ENCODE measurements at places on chromosomes 3 and 15.

DNA sequence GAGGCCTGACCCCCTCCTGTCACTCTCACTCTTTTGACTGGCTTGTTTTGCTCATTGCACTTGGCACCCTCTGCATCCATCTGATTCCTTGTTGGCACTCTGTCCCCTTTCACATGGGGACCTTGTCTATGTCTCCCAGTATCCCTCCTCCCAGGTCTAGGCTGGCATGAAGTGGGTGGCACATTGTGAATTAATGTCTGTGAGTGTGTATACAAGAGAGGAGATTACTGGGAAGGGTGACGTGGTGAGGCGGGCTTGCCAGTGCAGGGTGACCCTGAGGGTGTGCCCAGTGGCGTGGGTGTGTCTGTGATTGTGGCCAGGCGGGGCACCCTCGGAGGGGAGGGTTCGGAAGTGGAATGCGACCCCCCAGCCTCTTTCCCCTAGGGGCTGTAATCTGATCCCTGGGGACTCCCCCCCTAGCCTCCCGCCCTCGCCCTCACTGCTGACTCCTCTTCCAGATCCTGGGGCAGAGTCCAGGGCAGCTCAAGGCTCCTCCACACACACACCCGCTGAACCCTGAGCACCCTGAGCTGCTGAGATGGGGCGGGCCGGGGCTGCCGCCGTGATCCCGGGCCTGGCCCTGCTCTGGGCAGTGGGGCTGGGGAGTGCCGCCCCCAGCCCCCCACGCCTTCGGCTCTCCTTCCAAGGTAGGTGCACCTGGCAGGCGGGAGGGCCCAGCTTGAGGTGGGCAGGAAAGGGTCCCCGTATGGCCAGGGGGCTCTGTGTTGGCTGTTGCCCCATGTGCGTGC is at the start of gene SEMA3B:
SEMA3B (plus strand) TSS at position 445 of the 749 bp plus-strand sequence; CDS start at position 539, 94 bp downstream.
- peaks cover 12% of the 10 kb centered on the region for H3K4me1 ChIP-seq
- no peaks in the 10 kb centered on the region for H3K36me3 ChIP-seq
- peaks cover 7% of the 10 kb centered on the region for H3K27me3 ChIP-seq
- DNase-seq = no peak

- no peaks in the 10 kb centered on the region for H3K27me3 ChIP-seq
- no peak overlapping the region for H3K27ac ChIP-seq
- H3K4me3 ChIP-seq = no peak overlapping the region
- no peaks in the 10 kb centered on the region for H3K36me3 ChIP-seq
Observed at GRCh38 chr3:60399292-60399691, 852.0 kb downstream of the FHIT start.

DNA sequence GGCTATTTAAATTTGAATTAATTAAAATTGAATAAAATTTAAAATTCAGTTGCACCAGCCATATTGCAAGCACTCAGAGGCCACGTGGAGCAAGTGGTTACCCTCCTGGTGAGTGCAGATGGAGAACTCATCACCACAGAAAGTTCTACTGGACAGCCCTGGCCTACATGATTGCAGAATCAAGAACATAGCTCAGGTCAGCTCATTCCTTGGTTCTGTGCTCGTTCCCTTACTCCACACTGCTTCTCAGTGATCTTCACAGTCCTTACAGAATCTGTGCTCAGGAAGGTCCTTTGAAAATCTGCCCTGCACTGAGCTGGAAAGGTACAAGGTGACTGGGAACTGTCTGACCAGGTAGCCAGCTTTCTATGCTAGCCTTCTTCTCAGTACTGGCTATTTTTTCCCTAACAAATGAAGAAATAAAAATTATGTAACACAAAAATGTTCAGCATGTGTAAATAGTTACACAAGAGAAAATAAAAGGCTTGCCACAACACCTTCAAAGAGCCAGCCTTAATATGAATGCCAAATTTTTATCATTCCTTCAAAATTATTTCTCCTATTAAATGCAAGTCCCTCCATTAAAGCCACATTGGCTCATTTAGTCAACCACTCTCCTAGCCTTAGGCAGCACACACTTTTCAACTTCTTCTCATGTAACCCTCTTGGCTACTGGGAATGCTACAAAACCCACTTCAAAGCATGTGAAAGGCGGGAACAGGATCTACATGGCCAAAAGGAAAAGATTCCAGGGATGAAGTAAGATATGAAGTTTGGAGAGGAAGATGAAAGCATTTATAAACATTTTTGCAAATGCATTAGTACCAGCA is 326.4 kb upstream of the WNT5A start:
- H3K4me1 ChIP-seq = no peaks in the 10 kb centered on the region
- no peak overlapping the region for H3K4me3 ChIP-seq
- DNase-seq = no peak
- no peaks in the 10 kb centered on the region for H3K36me3 ChIP-seq

DNA sequence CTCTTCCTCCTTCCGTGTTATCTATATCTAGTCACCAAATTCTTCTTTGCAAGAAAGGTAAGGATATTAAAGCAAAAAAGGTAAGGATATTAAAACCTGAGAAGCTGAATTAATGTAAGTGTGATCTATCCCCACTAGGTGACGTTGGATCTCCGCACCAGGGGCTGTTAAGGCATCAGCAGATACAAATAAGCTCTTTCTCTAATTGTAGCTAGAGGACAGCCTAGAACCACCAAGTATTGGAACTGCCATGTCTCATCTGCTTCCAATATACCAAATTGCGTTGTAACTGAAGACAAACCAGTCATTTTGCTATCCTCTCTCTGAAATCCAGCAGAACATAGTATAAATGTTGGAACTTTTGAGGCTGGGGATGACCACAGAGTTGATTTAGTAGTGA is 471.2 kb upstream of the TGFBR2 start:
- no peak overlapping the region for H3K4me3 ChIP-seq
- no peaks in the 10 kb centered on the region for H3K27me3 ChIP-seq
- H3K36me3 ChIP-seq = no peaks in the 10 kb centered on the region
- no peak overlapping the region for H3K27ac ChIP-seq
- no peaks in the 10 kb centered on the region for H3K4me1 ChIP-seq

GRCh38 chr3:124092811-124093210 is 100.9 kb upstream of the ROPN1 start:
- no peaks in the 10 kb centered on the region for H3K4me1 ChIP-seq
- H3K36me3 ChIP-seq = no peaks in the 10 kb centered on the region
- H3K27me3 ChIP-seq = no peaks in the 10 kb centered on the region
- DNase-seq = no peak

DNA sequence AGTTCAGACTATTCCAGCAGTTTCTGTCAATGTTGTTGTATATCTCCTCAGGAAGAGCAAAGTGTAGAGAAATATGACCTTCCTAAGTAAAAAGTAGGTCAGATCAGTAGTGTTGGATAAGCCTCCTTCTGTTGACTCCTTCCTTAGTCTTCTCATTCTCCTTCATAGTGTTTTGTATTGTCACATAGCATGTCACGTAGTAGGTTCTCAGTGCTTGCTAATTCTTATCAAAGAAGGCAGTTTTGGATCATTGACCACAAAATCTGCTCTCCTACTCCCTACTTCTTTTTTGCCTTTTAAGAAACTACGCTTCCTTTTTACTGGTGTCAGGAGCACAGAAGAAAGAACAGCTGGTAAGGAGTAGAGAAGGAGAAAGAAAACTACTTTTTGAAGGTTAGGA is 1.0 kb upstream of the MGA start:
- H3K4me3 ChIP-seq = no peak overlapping the region
- peaks cover 32% of the 10 kb centered on the region for H3K4me1 ChIP-seq
- H3K27me3 ChIP-seq = no peaks in the 10 kb centered on the region
- DNase-seq = no peak

- no peaks in the 10 kb centered on the region for H3K36me3 ChIP-seq
- DNase-seq = no peak
- H3K27me3 ChIP-seq = peaks cover 6% of the 10 kb centered on the region
- no peak overlapping the region for H3K27ac ChIP-seq
- H3K4me3 ChIP-seq = no peak overlapping the region
- no peaks in the 10 kb centered on the region for H3K4me1 ChIP-seq
Observed at GRCh38 chr15:75234191-75234810, 23.8 kb upstream of the GOLGA6C start.

GRCh38 chr15:82312586-82313349 is 36.5 kb downstream of the GOLGA6L10 start:
- H3K4me1 ChIP-seq = no peaks in the 10 kb centered on the region
- H3K27ac ChIP-seq = no peak overlapping the region
- no peak overlapping the region for H3K4me3 ChIP-seq
